Stimulated activated CD4-positive, alpha-beta T cell treated with anti-CD3 and anti-CD28 coated beads, Interleukin-1b, Interleukin-23, amount 100 ng/mL, for 4 hours (primary cell): ENCODE measurements at places on chromosomes 2 and 18.

- DNase-seq = no peak
Observed at GRCh38 chr2:120318626-120319025, 27.3 kb upstream of the INHBB start.

DNA sequence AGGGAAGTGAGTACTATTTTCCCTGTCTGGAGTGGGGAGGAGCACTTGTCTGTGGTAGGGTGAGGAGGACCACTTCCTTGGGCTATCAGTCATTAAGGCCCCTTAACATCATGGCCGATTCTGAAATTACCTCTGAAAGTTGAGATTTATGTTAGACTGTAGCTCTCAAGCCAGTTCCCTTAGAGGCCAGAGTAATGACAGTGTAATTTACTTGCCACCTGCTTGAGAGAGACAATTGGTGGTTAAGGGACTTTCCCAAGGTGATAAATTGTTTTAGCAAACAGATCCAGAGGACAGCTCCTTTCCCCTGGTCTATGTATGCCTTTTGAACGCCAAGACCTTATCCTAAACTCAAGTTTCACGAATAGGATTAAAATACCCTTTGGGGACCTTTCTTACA, 56.1 kb downstream of the NEDD4L start:
- no peak for DNase-seq

DNA sequence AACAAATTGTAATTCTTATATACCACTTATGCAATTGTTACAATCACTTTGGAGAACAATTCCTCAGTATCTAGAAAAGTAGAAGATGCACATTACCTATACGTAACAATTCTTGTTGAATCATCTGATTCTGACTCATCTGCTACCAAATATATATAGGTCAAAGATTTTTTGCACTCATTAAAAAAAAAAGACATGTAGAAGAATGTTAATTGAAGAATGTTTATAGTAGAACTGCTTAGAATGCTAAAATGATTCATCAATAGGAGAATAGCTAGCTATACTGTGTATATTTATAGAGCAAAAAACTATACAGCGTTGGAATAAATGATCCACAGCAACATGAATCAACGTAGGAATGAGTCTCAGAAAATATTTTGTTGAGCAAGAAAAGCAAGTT, 29.5 kb upstream of the STAT1 start:
- DNase-seq = no peak

DNA sequence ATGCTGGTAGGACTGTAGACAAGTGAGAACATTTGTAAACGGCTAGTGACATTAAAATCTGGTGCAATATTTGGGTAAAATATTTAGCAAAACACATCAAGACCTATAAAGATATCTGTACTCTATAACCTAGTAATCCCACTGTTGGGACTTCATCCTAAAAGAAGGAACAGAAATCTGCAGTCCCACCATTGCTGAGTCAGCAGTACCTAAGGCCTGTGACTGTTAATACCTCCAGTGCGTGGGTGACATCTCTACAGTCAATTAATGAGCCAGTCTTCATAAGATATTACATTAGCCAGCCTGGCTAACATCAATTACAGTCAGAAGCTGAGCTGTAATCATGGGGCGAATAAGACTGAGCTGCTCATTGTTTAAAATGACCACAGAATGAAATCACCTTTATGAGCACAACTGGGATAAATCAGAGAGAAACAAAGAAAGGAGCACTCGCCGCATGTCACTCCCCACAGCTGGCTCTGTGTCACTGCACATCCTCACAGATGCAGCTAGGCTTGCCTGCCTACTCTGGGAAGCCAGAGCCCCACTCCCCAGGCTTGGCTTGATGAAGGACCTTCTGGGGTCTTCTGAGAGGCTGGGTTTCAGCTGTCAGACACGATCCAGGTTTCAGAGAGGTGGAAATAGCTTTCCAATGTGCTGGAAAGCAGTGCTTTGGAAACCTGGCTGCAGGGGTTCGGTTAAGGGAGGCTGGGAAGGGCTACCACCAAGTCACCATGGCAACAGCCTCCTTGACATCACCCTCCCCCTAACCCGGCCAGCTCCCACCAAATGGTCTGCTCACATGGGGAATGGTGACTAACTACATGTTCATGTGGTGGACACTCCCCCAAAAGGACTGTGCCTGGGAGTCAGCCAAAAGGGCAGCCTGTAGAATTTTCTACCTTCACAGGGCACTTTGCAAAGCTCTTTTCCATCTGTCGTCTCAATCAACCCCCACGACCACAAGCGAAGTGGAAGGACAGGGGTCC, 145.0 kb downstream of the ZBTB7C start:
- DNase-seq = no peak

- DNase-seq = no peak
Observed at GRCh38 chr2:133884739-133885381, 316.6 kb upstream of the NCKAP5 start.

DNA sequence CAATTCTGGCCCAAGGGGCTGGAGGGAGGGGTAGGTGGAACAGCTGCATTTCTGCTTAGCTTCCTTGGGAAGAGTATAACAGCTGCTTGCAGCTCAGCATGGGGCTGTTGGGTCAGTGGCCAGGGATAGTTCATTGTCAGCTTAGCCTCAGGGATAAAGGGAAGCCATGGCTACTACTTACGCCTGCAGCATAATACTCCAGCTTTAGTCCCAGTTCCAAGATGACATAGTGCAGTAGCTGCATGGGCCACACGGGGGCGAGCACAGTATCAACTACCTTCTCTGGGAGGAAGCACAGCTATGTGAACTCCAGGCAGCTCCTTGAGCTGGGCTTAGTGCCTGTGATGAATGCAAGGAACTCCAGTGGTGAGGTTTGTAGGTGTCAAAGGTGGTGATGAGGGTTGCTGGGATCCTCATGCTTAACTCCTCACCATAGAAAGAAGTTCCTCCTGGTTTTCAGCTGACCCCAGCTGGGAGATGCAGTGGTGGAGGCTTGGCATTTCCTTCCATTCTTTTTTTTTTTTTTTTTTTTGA, 35.4 kb upstream of the RHOB start:
- DNase-seq = peak; percentile 51

DNA sequence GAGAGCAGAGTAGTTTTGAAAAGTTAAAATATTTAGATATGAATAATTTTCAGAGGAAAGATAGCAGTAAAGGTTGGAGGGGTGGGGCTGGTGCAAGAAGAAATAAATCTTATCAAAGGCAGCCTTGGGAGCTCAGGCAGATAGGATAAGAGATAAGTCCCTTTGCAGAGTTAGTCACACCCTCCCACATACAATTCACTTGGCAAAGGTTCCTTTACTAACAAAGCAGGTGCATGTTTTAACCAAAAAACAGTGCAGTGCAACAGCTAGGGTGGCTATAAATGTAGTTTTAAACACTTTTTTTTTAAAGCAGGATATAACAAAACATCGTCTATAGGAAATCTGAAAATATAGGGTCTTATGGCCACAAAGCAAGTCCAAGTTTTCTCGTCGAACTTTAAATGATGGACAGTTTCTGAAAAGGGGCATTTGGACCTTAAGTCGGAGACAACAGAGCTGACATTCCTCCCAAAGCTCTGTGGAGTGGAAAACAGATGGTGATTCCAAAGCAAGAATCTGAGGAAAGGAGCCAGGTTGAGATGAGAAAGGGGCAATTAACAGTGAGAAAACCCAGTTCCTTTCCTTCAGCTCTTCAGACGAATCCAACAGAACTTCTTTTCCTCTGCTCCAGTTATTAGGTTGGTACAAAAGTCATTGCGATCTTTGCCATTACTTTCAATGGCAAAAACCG, 53.0 kb downstream of the EPHA4 start:
- DNase-seq = no peak
